ENCODE measurements at places on chromosomes 13 and 19.

GRCh38 chr19:8488365-8488764 lies 14.1 kb downstream of the PRAM1 start:
- no peak for DNase-seq
- H3K36me3 ChIP-seq = peaks cover 48% of the 10 kb centered on the region
- H3K27ac ChIP-seq = peak overlapping the region; percentile 93
- no peaks in the 10 kb centered on the region for H3K27me3 ChIP-seq
- peaks cover 39% of the 10 kb centered on the region for H3K4me1 ChIP-seq

- no peak overlapping the region for H3K27ac ChIP-seq
- H3K36me3 ChIP-seq = no peaks in the 10 kb centered on the region
- H3K4me3 ChIP-seq = no peak overlapping the region
Measured at GRCh38 chr13:66128201-66128600, 1101.9 kb downstream of the PCDH9 start.

GRCh38 chr19:13068085-13068846 lies 34.4 kb downstream of the LYL1 start:
- H3K27ac ChIP-seq = no peak overlapping the region
- H3K4me3 ChIP-seq = no peak overlapping the region
- DNase-seq = no peak
- no peaks in the 10 kb centered on the region for H3K4me1 ChIP-seq

GRCh38 chr19:53670345-53670744 lies 38.5 kb downstream of the DPRX start:
- H3K27ac ChIP-seq = no peak overlapping the region
- no peak for DNase-seq
- H3K27me3 ChIP-seq = no peaks in the 10 kb centered on the region
- H3K36me3 ChIP-seq = no peaks in the 10 kb centered on the region
- no peak overlapping the region for H3K4me3 ChIP-seq

DNA sequence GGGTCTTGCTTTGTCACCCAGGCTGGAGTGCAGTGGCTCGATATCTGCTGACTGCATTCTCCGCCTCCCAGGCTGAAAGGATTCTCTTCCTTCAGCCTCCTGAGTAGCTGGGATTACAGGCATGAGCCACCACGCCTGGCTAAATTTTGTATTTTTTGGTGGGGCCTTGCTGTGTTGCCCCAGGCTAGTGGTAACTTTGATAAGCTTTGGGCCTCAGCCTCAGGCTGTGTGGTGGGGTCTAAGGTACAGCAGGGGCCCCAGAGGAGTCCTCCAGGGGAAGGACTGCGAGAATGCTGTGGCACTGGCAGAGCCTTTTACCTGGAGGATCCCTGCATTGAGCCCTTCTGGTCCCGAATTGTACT lies 7.2 kb downstream of the DOT1L start:
- peaks cover 33% of the 10 kb centered on the region for H3K36me3 ChIP-seq
- H3K4me1 ChIP-seq = peaks cover 77% of the 10 kb centered on the region
- H3K4me3 ChIP-seq = peak overlapping the region; percentile 62
- no peaks in the 10 kb centered on the region for H3K27me3 ChIP-seq
- DNase-seq = no peak
- peak overlapping the region; percentile 81 for H3K27ac ChIP-seq

- H3K27ac ChIP-seq = no peak overlapping the region
- DNase-seq = no peak
- no peak overlapping the region for H3K4me3 ChIP-seq
- H3K4me1 ChIP-seq = no peaks in the 10 kb centered on the region
Measured at GRCh38 chr13:87953381-87953780, 282.2 kb downstream of the SLITRK5 start.

DNA sequence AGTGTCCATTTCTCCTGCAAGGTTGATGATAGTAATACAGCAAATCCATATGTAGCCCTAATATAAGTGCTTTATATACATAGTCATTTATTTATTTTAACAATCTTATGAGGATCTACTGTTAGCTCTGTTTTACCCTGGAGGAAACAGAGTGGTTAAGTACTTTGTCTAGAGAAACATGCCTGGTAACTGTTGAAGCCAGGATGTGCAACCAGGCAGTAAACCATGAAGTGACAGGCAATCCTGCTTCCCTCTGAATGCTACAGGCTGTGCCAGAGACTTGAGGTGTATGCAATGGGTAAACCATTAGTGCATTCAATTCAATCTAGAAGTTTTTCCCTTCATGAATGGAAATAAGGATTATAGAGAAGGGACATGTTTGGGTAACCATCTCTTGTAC lies 911.0 kb downstream of the PCDH17 start:
- H3K27me3 ChIP-seq = no peaks in the 10 kb centered on the region
- H3K36me3 ChIP-seq = no peaks in the 10 kb centered on the region
- H3K27ac ChIP-seq = no peak overlapping the region
- H3K4me3 ChIP-seq = no peak overlapping the region
- DNase-seq = no peak

DNA sequence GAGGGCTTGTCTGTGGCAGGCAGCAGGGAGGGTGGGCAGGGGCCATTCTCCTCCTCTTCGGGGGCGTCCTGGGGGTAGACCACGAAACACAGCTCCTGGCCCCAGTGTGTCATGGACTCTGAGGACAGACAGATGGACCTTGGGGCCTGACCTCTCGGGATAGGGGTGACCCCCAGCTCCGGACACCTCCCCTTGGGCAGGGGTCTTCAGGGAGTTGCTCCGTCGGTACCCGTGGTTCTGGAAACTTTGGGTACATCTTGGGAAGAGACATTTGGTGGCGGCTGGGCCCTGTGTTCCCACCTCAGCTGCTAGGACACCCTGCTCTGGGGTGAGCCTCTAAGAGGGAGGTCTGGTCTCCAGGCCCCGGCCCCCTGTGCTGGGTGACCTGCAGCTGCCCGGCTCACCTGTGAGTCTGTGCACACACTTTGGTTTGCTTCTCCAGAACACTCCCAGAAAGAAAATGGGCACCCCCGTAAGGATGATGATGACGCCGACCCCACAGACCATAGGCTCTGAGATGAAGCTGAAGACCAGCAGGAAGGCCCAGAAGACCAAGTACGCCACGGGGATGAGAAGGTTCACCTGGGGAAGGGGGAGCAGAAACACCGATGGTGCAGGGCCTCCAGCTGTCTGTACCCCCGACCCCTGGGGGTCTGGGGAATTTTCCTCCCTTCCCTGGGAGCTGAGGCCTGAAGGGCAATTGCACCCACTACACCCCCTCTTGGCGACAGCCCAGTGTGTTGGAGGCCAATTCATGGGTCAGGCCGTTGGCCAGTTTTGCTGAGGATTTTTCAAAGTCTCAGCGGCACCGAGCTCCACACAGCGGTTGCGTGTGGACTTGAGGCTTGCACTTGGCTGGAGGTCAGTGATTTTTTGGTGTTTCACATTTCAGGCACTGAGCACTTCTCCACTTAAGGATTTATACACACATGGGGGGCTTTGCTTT lies 15.0 kb downstream of the LRP3 start:
- no peaks in the 10 kb centered on the region for H3K27me3 ChIP-seq
- no peak for DNase-seq
- no peak overlapping the region for H3K4me3 ChIP-seq
- H3K27ac ChIP-seq = no peak overlapping the region
- H3K4me1 ChIP-seq = no peaks in the 10 kb centered on the region

Measured in activated CD8-positive, alpha-beta T cell treated with anti-CD3 and anti-CD28 coated beads for 36 hours (primary cell).